Activated CD4-positive, CD25-positive, alpha-beta regulatory T cell treated with anti-CD3 and anti-CD28 coated beads, Interleukin-2, amount 50 U/mL, for 72 hours (primary cell): ENCODE measurements at places on chromosomes 12 and 14.
A peak's percentile ranks its signal among the peaks of the same experiment; 100 is the strongest.

DNA sequence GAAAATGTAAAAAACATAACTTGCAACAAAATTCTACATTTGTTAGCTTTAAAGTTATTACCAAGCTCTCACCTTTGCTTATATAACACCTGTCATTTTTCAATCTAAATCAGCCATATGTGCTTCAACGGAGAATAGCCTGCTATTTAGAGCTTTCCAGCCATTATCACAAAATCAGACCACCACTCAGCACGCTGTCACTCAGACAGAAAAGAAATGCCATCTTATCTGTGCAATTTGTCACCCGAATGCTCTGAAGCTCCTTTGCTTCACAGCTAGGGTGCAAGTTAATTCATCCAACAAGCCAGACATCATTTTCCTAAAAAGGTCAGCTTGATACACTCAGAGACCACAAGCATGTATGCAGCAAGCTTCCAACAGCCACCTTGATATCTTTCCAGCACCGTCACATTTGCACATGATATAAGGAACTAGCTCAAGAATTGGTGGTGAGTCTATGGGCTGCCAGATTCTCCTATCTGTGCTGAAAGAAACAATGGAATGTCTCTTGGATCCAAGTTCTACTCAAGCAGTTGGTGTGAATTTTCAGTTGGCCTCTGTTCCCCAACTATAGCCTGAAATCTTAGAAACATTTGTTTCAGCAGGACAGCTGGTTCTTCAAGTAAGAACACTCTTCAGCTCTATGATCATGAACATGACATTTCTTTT is 20.0 kb upstream of the IFNG-AS1 start:
- DNase-seq: no peak

GRCh38 chr14:58731465-58732293 is 93.9 kb downstream of the DACT1 start:
- DNase-seq: no peak

DNA sequence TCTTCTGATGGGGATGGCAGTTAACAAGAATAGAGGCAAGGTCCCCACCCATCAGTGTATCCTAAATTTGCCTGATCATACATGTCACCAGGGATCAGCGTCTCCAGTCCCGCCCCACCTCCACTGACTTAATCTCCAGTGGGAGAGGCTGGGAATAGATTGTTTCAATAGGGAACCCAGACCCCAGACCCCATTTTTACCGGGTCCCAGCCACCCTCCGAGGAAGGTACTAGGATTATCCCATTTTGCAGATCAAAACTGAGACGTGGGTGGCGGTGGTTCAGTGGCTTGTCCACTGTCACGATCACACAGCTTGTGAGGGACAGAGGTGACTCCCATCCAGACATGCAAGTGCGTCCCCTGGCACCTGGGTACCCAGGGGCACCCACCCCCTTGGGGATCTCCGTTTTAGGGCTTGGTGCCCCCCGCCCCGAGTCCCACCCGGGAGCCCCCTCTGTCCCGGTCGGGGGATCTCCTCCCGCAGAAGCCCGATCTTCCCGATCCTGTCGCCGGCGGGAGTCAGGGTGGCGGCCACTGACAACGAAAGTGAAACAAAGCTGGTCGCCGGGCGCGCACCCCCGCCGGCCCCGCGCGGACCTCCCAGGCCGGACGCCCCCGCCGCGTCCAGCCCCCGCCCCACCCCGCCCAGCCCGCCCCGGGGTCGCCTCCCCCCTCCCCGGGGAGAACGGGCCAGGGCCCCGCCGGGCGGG is 523 bp downstream of the WSB2 start:
- peak; percentile 55 for DNase-seq

GRCh38 chr12:88553941-88554658 is 26.2 kb downstream of the KITLG start:
- DNase-seq: no peak

- DNase-seq: no peak
Measured at GRCh38 chr14:58633831-58634230, 3.9 kb upstream of the DACT1 start.

GRCh38 chr12:62268956-62269355 is 8.8 kb downstream of the USP15 start:
- no peak for DNase-seq

DNA sequence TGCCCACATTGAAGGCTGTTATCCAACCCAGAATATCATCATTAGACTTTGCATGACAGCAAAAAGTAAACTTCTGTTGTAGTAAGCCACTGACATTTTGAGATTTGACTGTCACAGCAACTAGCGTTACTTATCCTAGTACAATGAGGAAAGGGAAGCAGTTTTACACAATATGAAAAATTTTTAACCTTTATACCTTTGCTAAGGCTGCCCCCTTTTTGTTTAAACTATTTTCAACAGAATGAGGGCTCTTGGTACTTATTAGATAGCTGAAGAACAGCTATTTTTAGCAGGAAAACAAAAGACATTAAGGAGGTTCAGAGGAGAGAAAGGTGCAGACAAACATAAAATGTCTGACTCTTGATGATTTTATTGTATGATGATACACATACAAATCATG is 23.4 kb upstream of the TMX1 start:
- DNase-seq: no peak

GRCh38 chr12:52637299-52637698 is 14.7 kb downstream of the KRT2 start:
- no peak for DNase-seq

- DNase-seq: no peak
Measured at GRCh38 chr14:92143309-92143708, 21.5 kb downstream of the CPSF2 start.

- no peak for DNase-seq
Measured at GRCh38 chr12:12158858-12159257, 88.1 kb downstream of the BCL2L14 start.
